Activated T-helper 1 cell treated with anti-CD3 and anti-CD28 coated beads, Interleukin-2, amount 50 U/mL, for 16 hours (primary cell): ENCODE measurements at places on chromosomes 3 and 15.

- no peak for DNase-seq
Measured at GRCh38 chr3:57982561-57983243, 25.5 kb upstream of the FLNB start.

- no peak for DNase-seq
Measured at GRCh38 chr15:25089577-25089976, 134.8 kb downstream of the SNRPN start.

- no peak for DNase-seq
Measured at GRCh38 chr3:26623419-26624208, 1.0 kb downstream of the LRRC3B start.

- DNase-seq: no peak
Measured at GRCh38 chr3:188421151-188421821, 267.3 kb downstream of the LPP start.

DNA sequence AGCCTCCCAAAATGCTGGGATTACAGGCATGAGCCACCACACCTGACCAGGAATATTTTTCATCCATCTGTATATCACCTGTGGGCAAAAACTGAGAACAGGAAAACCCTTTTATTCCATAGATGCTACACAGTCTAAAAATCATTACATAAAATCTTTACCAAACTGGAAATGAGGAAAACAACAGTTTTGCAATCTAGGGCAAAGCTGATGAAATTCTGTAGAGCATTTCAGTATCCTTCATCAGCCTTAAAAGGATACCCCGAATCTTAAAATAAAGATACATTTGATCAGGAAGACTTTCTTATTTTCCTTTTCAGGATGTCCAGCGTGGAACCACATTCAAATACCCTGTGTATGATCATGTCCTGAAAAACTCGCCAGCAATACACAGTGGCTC lies 7.1 kb downstream of the SIAH2 start:
- DNase-seq: no peak

DNA sequence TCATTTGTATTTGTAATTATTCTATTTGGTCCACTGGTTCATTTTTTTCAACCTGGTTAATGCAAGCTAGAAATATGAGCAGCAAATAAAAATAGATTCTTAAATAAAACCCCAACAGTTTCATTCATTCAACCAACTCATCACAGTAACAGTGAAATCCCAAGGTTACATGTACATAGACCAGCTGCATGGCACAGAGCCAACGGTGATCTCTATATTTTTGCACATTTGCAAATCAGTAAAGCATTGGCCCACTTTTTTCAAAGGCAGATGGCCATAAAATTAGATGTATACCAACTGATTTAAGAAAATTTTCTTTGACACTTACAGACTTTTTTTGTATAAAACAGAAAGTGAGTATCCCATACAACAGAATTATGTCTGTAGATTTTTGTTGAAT lies 49.3 kb downstream of the STRIT1 start:
- no peak for DNase-seq

DNA sequence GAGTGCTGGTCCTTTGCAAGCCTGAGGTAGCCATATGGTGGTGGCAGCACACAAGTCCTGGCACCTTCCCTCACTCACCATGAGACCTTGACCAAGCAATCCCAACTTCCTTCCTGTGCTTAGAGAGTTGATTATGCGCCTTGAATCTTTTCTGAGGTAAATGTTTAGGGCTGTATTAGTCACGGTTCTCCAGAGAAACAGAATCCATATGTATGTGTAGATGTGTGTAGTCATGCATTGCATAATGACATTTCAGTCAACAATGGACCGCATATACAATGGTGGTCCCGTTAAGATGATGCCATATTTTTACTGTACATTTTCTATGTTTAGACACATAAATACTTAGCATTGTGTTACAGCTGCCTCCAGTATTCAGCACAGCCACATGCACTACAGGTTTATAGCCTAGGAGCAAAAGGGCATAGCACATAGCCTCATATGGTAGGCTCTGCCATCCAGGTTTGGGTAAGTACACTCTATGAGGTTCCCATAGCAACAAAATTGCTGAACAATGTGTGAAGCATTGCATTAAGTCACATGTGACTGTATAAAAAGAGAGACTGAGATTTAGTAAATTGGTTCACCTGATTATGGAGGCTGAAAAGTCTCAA lies 20.2 kb upstream of the NUP210 start:
- no peak for DNase-seq

GRCh38 chr15:93091465-93091864 lies 2.5 kb upstream of the RGMA start:
- DNase-seq: no peak

DNA sequence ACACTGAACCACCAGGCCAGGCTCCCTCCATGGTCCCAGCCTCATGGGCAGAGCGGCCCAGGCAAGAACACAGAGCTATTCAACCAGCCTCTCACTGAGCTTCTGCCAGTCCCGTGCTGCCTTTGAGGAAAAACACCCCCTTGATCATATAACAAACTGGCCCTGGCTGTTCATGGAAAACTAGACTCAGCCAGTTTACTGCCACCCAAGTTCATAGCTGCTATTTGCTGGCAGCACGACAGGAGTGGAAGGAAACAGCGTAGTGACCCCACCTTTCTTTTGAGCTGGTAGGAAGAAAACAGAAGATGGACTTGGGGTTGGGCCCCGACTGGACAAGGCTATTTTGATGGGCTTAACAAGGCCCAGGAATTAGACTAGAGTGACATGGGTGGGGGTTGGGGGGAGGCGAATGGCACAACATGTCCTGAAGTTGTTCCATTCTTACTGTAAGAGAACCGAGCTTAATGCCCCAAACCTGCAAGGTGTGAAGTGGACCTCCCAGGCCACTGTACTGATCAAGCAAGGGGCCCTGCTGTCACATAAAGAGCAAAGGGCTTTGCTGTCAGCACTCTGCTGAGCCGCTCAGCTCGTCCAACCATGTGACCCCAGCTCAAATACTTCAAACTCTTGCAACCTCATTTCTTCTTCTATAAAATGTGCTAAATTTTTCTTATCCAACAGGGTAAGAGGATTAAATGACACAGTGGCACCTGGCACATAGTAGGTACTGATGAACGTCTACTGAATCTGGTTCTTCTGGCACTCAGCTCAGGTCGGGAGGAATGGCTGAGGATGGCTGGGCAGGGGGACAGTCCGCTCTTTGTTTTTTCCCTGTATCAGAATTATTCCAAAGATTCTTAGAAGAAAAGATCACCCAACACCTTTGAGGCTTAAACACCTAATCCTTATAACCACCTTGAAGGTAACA lies 1.6 kb downstream of the FBXL22 start:
- DNase-seq: no peak

DNA sequence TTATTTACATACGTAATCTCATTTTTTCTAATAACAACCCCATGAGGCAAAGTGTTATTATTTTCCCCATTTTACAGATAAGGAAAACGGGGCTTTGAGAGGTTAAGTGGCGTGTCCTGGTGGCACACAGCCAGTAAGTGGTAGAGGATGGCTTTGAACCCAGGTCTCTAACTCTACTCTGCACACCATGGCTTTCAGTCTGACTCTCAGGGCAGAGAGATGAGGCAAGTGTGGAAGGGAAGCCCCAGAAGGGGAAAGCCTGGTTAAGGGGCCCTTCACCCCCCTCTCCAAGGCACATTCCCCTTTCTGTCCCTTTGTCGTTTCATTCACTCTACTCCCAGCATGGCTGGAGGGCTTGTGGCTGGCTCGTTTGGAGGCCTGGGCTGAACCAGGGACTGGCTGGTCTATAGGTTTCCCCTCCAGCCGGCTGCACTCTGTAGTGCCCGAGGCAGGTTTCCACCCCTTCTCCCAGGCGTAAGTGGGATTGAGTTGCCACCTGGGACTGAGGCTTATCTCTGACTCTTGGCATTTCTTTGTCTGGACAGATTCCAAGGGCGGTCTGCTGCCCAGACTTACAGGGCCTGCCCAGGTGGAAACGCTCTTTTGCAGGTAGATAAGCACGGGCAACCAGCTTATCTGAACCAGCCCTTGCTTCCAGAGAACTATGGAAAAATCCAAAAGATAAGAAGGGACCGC lies 12.1 kb downstream of the SEMA4B start:
- no peak for DNase-seq

GRCh38 chr3:180764481-180764880 lies 85.2 kb upstream of the CCDC39 start:
- DNase-seq: no peak

- no peak for DNase-seq
Measured at GRCh38 chr15:42035435-42035761, 14.6 kb upstream of the PLA2G4E start.

- DNase-seq: no peak
Measured at GRCh38 chr3:124574012-124574411, 156.2 kb upstream of the UMPS start.

- DNase-seq: no peak
Measured at GRCh38 chr3:55190331-55190730, 262.5 kb upstream of the LRTM1 start.

DNA sequence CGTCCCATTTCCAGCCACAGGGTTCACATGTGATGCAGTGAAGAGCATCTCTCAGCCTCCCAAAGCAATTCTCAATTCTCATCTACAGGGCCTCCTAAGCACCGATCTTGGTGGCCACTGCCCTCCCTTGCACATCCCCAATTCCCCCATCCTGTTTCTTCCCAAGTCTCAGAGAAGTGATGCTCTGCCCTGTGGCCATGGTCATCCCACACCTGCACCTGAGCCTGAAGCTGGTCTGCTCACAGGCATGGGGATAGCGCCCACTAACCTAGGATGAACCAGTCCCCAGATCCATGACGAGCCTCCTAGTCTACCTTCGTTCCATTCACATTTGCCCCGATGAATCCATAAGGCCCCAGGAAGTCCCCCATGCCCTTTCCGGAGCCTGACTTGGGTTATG lies 201.5 kb downstream of the UACA start:
- no peak for DNase-seq

DNA sequence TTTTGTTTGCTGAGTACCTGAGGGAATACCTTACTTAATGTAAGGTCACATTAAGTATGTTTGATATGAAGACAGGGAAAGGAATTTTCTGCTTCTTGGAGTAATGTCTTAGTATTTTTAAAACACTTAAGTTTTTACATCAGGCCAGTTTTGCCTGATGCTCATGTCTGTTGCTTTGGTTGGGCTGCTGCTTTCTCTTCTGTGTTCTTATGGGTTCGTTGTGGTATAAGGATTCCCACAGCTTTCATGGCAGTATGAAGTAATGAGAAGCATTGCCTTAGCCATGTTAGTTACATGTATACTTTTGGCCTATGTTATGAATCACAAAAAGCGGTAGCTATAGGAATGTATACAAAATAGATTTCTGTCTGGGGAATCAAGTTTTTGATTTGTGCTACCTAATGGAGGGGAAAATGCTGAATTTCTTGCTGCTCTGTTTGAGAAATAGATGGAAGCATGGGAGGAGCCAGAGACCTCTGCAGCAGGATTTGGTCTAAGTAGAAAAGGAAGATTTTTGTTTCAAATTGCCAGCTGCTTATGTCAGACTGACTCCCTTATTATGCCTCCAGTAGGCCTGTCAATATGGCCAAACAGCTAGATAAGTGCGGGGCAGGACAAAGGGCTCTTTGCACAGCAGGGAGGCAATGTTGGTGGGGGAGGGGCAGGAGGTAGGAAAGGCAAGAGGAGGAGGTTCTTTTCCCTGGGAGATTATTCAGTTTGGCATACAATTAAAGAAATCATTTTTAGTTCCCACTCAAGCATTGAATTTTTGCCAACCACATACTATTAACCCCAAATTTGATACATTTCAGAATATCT lies 5.2 kb downstream of the SETD5 start:
- no peak for DNase-seq

DNA sequence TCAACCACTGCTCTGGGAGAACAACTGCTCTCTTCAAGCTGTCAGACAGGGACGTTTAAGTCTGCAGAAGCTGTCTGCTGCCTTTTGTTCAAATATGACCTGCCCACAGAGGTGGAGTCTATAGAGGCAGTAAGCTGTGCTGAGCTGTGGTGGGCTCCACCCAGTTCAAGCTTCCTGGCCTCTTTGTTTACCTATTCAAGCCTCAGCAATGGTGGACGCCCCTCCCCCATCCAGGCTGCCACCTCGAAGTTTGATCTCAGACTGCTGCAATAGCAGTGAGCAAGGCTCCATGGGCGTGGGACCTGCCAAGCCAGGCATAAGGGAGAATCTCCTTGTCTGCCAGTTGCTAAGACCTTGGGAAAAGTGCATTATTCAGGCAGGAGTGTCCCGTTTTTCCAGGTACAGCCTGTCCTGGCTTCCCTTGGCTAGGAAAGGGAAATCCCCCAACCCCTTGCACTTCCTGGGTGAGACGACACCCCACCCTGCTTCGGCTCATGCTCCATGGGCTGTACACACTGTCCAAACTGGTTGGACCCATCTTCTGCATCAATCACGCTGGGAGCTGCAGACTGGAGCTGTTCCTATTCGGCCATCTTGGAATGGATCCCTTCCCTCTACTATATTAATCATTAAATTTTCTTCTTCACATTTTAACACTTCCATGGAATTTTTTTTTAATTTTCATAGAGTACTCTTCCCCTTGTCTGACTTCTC lies 167.0 kb upstream of the UBE2E2 start:
- DNase-seq: no peak

DNA sequence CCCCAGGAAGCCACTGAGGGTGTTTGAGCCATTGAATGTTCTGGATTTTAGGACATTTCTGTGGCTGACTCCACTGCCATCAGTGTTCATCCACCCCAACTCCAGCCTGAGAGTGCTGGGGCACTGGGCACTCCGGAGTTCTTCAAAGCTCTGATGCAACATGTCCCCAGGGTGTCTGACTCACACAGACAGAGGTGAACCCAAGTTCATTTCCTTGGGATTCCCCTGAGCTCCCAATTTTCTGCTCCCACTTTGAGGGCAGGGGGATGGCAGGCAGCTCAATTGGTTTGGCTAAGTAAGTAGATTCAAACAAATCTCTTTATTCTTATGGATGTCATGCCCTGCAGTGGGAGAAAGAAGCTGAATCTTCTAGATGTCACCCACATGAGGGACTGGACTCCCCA lies 2.2 kb downstream of the STRA6 start:
- DNase-seq: no peak

- no peak for DNase-seq
Measured at GRCh38 chr3:136559896-136560295, 192.3 kb downstream of the STAG1 start.

GRCh38 chr3:38018296-38019266 lies 10.9 kb downstream of the PLCD1 start:
- no peak for DNase-seq

DNA sequence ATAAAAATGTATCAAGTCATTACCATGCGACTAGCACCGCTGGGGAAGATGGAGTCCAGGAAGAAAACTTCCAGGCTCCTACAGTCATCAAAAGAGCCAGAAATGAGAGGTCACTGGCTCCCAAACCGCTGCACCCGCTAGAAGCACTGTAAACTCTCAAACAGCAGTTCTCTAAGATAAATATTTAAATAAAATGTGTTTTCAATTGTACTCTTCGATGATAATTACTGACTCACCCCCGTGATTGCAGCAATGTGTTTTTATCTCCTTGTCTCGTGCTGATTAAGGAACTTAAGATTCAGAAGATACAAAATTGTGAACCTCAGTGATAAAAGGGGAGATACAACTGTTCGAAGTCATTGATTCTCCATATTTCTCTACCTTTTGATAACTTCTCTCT lies 45.8 kb upstream of the FOXP1 start:
- no peak for DNase-seq

- no peak for DNase-seq
Measured at GRCh38 chr3:101944308-101944707, 95.0 kb downstream of the NFKBIZ start.
